ENCODE measurements at places on chromosomes 12 and 14.

GRCh38 chr14:24978862-24979724 lies 70.9 kb downstream of the STXBP6 start:
- no peak for DNase-seq

GRCh38 chr14:104876251-104876699 lies 11.2 kb downstream of the CEP170B start:
- DNase-seq, result peak; percentile 29

- DNase-seq, result no peak
Observed at GRCh38 chr12:50362671-50363070, 33.7 kb downstream of the FAM186A start.

DNA sequence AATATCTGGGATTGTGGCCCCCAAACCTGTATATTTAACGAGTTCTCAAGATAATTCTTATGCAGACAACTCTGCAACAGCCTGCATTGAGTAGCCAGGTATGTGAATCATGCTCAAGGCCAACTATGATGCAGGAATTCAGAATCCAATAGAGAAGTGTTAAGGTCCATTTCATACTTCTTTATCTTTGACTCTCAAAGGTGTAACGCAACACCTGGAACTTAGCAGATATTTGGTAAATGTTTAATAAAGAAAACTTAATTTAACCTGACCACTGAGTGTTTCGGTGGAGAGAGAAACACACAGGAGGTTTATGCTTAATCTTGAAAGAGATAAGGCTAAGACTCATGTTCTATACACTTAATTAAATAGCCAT lies 156.5 kb upstream of the PLEKHG7 start:
- no peak for DNase-seq

DNA sequence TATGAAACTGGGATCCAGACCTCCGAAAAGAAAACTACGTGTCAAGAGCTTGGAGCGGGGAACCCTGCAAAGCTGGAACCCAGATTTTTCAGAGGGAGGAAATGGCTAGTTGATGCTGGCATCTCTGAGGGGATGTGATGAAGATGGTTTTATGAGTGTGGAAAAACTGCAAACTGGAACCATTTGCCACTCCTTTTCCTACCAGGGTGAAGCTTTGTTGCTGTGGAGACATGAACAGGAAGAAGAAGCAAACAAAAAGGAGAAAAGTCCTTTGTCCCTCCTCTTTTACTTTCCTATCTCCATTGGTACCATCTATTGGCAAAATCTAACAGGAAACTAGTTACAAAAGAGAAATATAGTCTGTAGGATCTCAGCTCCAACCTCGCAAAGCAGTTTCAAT lies 39.2 kb downstream of the CDK17 start:
- no peak for DNase-seq

All from CD4-positive, alpha-beta T cell treated with Interleukin-10 for 1 hour (primary cell).